AG04450 (cell line): ENCODE measurements at places on chromosomes 5 and 9.

GRCh38 chr9:70504834-70505233, 90.4 kb upstream of the KLF9 start:
- no peak for DNase-seq

GRCh38 chr9:6354072-6354686, 26.0 kb downstream of the TPD52L3 start:
- DNase-seq: peak; percentile 48

DNA sequence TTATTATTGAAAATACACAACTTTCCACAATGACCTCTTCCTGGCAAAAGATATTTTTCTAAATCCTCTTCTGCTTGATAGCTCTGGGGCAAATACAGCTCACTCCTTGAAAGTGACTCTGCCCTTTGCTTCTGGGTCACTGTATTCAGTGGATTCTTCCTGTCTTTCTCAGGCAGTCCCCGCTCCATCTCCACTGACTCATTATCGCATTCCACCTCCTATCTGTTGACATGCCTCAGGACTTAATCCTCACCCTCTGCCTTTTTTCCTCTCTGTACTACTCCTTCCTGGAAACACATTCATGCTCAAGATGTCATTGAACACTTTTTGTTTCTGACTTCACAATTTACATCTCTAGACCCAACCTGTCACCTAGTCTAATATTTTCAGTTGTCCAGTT, 8.4 kb upstream of the RGS7BP start:
- DNase-seq: no peak

DNA sequence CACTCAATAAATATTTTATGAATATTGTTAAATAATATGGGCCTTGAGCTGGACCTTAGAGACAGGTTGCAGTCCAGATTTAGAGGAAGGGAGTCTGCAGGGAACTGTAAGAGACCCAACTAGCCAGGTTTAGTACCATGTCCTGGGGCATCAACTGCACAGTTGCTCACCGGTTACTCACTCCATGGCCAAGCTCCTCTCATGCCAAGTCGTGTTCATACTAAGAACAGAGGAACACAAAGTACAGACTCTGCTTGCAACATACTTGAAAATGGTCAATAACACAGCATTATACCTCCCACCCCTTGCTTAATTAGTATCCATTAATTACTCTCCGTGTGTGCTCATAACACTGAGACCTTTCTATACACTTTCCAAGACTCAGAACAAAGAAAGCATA, 317.6 kb upstream of the PIK3R1 start:
- DNase-seq: no peak

- no peak for DNase-seq
Measured at GRCh38 chr5:68060382-68060781, 155.2 kb upstream of the PIK3R1 start.

DNA sequence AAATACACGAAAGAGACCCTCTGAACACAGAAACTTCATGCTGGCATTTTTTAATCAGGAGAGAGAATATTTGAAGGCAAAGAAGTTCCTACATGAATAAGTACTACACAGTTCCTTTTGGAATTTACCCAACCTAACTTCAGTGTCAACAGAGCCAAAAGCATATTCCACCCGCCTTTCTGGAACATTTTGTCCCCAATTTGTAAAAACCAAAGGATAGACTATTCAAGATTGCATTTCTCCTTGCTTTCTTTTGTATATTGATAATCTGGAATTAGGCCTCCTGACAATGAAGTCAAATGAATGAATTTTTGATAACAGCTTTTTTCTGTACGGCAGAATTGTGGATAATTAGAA, 39.4 kb upstream of the TRAF1 start:
- no peak for DNase-seq

DNA sequence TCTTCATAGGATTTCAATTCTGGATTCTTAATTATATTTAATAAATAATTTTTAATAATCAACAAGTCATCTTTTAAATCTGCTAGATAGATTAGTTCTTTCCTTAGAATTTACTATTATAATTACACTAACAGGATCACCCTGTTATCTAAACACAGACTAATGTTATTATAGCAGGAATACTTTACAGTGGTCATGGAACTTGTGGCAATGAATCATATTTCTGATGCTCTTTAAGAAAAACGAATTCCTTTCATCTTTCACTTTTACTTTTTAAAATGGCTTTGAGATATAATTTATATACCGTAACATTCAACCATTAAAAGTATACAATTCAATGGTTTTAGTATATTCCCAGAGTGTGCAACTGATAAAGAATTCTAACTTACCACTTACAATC, 29.7 kb upstream of the CDK5RAP2 start:
- DNase-seq: no peak

- no peak for DNase-seq
Measured at GRCh38 chr9:113997610-113998009, 80.5 kb downstream of the AMBP start.

- DNase-seq: no peak
Measured at GRCh38 chr5:1363160-1363559, 18.3 kb upstream of the CLPTM1L start.

DNA sequence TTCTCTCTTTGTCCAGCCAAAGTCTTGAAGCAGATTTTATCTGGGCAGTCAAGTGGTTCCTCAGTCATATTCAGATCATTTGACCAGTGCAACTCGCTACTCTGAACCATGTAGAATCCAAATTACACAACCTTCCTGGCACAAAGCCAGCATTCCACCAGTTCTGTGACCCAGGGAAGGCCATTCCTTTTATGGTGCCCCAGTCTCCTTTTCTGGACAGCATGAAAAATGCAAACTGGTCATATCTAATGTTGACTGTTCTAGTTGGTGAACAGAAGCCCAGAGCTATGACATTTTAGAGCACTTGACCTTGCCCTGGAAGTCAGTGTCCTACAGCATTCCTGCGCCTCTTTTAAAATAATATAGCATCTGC, 364.6 kb downstream of the BRINP1 start:
- DNase-seq: no peak
